ENCODE measurements at places on chromosomes 13 and 19.

- DNase-seq = no peak
Measured at GRCh38 chr19:44752816-44753625, 4.5 kb downstream of the BCL3 start.

DNA sequence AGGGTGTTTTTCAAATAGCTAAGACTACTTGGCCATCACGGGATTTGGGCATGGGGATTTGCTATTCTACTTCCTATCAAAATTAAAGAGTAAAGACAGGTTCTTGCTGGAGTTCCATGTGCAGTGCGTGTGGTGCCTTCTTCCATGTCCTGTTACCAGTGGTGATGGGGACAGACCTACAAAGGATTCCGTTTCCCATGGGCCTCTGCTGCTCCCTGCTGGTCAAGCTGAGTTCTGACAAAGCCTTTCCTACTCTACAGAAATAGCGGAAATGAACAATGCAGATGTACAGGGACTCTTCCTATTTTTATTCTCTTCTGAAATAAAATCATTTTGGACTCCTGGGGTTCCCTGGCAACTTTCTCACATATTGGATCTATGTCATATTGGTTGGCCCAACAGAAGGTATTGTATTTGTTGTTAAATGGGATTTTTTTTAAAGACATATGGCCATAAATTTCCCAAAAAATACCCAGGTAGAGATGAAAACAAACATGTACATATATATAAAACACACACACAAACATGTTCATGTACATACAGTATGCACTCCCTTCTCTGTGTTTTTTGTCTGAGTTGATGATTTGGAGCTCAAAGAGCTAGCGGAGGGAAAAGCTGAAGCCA is 90.5 kb upstream of the SLC15A1 start:
- DNase-seq = peak; percentile 65

- no peak for DNase-seq
Measured at GRCh38 chr13:21973437-21974125, 302.7 kb downstream of the FGF9 start.

DNA sequence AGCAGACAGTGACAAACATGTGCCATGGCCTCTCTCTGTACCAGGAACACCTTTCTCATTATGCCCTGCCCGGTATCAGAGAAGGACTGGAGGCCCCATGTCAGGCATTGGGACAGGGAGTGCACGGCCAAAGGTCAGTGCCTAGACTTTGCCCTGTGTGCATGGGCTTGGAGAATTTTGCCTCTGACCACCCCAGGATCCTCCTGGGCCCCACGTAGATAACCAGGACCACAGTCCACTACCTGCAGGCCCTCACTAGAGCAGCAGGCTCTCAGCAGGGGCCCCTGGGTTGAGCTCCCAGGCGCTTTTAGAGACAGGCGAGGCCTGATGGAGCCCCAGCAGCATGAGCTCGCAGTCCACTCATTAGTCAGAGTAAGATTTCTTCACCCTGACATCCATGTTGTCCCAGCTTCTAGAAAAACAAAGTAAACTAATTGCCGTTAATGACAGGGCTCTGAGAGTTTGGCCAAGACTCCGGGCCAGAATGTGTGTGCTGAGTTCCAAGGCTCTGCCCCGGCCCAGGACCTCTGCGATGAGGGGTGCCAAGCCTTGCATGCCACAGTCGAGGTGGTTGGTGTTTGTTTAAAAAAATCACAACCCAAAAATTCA is 42.7 kb downstream of the CAPN12 start:
- no peak for DNase-seq

DNA sequence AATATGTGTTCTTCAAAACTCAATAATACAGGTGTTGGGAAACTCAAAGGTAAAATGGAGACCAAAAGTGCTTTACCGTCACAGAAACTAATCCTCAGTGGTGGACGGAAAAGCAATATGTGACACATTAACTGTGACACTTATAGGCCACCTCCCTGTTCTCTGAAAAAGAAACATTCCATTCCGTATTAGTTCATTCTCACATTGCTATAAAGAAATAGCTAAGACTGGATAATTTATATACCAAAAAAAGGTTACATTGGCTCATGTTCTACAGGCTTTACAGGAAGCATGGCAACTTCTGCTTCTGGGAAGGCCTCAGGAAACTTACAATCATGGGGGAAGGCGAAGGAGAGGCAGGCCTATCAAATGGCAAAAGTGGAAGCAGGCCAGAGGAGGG is 435.3 kb upstream of the HTR2A start:
- no peak for DNase-seq

DNA sequence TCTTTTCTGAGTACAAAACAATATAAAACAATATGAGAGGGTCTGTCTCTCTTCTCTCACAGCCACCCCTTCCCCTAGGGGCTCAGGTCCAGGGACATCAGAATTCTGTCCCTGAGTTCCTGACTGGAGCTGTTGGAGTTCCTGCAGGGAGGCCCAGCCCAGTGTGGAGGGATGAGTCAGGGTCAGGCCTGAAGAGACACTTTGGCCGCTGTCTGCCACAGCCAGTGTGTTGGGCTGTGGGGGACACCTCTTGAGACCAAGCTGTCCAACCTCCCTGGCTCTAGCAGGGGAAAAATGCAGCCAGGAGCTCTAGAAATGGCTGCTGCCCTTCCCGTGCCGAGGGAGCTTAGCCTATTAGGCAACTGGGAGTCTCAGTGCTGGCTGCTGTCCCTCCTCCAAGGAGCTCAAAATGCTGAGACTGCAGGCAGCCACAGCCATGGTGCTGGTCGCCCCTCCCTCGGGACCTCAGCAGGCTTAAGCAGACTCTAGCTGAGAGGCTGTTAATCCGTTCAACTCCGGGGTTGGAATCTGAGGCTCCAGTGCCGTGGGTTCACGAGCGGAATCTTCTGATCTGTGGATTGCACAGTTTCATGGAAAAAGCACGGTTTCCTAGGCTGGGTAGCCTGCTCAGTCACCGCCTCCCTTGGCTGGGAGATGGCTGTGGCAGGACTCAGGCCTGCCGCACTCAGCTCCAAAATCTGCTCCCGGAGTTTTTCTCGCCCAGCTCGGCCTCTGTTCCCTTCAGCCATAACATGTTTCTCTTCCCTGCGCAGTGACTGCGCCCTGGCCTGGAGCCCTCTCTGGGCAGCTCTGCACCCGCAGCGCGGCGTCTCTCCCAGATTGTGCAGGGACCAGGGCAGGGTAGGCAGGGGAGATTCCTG is 3.8 kb upstream of the ZNF626 start:
- DNase-seq = no peak

- DNase-seq = no peak
Measured at GRCh38 chr13:48319531-48320398, 16.2 kb downstream of the RB1 start.

DNA sequence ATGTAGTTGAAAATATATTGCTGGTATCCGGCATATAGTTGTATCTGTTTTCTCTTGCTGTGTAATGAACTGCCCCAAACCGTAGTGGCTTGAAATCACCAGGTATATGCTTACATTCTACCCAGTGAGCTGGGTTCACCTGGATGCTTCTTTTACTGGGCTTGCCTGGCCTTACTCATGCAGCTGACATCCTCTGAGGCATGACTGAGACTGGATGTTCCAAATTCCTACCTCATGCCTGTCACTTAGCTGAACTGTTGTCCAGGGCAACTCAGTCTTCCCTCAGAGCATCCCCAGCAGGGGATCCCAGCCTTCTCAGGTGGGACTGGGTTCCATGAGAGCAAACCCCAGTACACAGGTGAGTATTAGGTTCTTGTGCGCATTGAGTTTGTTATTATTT is 66.8 kb downstream of the IFT88 start:
- no peak for DNase-seq

GRCh38 chr19:30136611-30137195 is 194.7 kb downstream of the URI1 start:
- no peak for DNase-seq

DNA sequence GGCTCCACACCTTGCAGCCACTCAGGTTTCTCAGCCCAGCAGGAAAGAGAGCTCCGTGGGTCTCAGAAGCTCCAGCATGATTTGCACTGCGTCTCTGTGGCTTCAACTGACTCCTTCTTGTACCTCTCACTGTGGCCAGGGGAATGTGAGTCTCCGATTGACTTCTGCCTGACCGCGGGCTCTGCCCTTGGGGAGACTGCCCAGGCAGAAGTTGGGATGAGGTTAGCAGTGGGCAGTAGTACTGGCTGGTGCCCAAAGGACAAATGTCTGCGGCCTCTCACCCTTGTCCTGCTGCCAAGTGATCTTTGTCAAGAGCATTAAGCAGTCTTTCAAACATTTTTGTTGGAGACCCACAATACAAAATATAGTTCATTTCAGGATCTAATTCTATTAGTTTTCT is 34.4 kb upstream of the FXYD3 start:
- no peak for DNase-seq

GRCh38 chr19:510606-511100 is 3.4 kb downstream of the TPGS1 start:
- no peak for DNase-seq

DNA sequence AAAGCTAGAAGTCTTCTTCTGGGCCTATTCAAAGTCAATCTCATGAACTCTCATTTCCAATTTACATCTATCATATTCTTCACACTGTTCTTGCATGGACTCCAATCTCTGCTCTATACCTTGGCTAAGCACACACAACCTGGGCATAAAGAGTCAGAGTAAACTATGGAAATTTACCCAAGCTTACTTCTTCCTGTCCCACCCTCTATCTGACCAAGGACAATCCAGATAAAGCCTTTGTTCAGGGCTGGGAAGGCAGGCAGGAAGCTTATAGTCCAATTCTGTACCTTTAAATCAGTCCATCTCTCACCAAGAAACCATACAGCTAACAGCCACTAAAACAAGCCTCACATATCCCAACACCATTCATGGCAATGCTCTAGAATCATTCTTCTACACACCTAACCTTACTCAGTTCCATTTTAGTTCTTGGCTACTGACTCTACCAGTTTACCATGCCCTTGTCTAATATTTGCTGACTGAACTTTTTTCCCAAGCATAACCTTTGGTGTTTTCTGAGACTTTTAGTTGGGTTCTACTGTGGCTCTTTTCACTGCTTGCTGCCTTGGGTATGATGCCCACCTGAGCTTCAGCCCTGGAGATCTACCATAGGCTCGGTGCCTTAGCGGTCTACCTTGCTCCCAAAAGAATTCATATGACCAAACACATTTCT is 38.9 kb downstream of the N4BP2L2 start:
- no peak for DNase-seq

All from left renal pelvis (tissue), 4 donors.